ENCODE measurements at places on chromosomes 7 and 10.

DNA sequence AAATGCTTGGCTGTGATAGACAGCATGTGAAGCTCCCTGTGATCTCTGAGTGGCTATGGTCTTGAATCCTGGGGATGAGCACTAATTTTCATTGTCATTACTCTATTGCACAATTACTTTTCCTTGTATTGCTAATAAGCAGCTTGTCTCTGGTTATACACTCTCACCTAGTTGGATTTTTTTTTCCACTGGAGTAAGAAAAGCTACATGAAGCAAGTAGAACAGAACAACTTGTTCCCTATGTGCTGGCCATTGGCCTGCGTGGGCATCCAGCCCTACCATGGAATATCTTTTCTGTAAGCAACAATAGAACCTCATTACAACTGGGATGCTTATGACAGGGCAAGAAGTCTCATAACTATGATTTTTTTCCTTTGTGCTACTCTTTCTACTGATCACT lies 807.4 kb downstream of the TNS3 start:
- no peak for DNase-seq

DNA sequence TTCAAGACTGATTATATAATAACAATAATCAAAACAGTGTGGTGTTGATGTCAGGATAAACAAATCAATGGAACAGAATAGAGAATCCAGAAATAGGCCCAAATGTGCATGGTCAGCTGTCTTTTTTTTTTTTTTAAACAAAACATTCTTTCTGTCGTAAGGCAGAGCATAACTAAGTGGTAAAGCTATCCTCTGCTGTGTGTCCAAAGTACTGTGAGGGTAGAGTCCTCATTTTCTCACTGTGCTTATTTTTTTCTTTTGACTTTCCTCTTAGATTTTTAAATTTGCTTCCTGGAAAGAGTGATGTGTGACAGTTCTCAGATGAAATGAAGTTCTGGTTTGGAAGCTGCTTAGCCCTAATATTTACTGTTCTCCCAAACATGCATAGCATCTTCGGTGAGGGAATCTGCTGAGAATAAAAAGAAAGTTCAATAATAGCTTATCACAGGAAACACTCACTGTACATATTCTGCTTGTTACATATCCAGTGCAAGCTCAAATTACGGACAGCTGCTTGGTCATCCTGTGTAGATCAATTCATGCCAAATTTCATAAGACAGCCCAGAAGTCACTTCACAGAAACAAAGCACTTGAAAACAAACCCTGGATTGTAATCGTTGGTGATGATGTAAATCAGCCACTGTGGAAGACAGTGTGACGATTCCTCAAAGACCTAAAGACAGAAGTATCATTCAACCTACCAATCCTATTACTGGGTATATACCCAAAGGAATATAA lies 423.9 kb downstream of the NEBL start:
- no peak for DNase-seq

DNA sequence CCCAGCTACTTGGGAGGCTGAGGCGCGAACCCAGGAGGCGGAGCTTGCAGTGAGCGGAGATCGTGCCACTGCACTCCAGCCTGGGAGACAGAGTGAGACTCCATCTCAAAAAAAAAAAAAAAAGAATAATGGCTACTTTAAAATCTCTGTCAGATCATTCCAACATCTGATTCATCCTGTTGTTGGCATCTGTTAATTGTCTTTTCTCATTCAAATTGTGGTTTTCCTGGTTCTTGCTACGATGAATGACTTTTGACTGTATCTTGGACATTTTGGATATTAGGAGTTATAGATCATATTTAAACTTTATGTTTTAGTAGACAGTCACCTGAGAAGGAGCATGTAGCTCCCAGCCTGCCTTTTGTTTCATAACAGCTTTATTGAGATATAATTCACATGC lies 8.5 kb downstream of the TPST1 start:
- DNase-seq: no peak

DNA sequence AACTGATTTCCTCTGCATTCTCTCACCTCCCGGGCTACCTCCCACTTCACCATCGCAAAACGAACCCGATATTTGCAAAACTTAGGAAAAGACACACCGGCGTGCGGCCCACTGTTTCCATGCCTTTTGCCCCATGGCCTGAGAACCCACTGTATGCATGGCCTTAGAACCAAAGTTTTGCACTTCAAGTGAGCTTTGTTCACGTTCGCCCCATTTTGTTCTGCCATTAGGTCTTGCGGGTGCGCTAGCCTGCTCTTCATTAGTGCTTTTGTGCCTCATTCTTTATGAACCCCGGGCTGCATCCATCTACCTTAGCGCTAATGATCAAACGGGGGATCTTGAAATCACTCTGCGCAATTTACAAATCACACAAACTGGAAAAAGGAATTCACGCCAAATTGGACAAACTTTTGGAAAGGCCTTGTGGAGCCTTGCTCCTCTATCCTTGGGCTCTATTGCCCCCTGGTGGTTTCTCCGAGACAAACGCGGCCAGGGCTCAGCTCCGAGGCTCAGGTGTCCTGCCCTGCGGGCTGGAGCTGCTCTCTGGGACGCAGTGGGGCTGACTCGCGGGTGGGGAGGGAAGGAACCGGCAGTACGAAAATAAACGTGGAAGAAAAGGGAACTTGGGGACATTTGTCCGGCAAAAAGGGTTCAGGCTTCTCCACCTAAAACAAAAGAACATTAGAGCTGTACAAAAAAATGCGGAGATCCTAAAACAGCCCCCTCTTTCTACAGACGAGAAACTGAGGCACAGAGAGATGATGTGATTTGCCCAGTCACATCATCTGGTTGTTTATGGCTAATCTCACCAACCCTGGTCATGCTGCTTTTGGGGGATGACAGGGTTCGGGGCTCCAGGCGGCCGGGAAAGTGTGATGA lies 300.4 kb upstream of the NFE2L3 start:
- DNase-seq: no peak

GRCh38 chr7:66050990-66051448 lies 24.6 kb upstream of the ASL start:
- DNase-seq: no peak

DNA sequence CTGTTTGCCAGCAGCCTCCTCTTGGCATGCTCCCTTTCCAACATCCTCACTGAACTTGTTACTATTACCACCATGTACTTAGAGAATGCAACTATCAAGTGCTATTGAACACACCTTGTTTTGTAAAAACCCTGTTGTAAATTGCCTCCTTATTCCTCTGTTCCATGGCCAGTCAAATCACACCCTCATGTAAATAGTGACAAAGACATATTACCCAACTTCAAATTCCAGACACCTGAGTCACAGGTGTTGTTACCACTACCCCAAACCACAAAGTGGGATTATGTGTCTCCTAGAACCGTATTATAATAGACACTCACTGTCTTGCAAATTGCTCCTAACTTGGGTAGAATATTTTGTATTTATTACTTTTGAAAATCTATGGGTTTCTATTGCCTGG lies 263.2 kb upstream of the C7orf33 start:
- DNase-seq: no peak

- DNase-seq: no peak
These were observed 287.2 kb downstream of the AUTS2 start for GRCh38 chr7:69885431-69885830.

DNA sequence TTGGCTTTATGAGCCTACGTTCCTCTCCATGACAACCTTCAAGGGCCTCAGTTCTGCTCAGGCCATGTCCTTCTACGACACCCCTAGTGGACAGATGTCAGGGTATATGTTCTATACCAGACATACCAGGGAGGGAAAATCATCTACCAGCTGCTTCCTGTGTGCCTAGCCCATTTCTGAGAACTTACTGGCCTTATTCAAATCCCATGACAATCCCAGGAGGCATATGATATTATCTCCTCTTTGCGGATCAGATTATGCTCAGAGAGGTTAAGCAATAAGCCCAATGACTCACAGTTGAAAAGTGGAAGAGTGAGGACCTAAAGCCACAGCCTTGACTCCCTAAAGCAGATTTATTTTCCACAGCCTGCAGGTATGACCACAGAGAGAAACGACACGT lies 139.3 kb downstream of the GLI3 start:
- no peak for DNase-seq

DNA sequence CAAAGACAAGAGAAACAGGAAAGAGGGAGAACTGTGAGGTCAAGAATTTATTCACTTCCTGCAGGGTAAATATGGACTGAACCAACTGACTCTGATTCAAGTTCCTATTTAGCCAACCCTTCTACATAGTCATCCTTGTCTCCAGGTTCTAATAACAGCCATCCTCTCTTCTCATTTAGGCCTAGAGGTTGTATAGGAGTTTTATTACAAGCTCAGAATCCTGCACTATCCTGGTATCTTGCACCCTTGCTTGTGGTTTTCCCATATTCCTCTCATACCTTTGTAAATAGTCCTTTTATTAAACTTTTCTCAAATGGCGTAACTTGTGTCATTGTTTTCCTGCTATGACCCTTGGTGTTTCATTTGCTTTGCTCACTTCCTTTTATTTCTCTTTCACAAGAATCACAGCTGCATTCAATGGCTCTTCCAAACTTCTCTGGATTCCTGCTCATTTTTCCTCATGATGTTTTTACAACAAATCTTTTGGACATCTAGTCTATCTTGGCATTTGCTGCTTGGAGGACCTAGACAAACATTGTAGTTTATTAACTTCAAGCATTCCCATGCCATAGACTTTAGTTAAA lies 12.4 kb upstream of the OR2A5 start:
- no peak for DNase-seq

GRCh38 chr7:77209479-77210139 lies 10.0 kb upstream of the FGL2 start:
- no peak for DNase-seq

GRCh38 chr10:5283305-5284158 lies 81.2 kb upstream of the UCN3 start:
- peak; percentile 1 for DNase-seq

DNA sequence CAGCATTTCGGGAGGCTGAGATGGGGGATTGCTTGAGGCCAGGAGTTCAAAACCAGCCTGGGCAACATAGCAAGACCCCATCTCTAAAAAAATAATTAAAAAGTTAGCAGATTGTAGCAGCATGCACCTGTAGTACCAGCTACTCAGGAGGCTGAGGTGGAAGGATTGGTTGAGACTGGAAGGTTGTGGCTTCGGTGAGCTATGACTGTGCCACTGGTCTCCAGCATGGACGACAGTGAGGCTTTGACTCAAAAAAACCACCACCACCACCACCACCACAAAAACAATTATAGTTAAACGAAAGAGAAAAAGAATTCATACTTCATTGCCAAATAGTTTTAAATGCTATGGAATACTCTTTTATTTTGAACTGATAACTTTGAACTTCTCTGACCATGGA lies 63.4 kb downstream of the VTI1A start:
- DNase-seq: no peak

- DNase-seq: no peak
These were observed 91.3 kb downstream of the DYNC1I1 start for GRCh38 chr7:95863623-95864022.

GRCh38 chr10:34801097-34801733 lies 13.9 kb downstream of the PARD3 start:
- no peak for DNase-seq

- no peak for DNase-seq
These were observed 36.3 kb upstream of the EXOC6 start for GRCh38 chr10:92811986-92812385.

DNA sequence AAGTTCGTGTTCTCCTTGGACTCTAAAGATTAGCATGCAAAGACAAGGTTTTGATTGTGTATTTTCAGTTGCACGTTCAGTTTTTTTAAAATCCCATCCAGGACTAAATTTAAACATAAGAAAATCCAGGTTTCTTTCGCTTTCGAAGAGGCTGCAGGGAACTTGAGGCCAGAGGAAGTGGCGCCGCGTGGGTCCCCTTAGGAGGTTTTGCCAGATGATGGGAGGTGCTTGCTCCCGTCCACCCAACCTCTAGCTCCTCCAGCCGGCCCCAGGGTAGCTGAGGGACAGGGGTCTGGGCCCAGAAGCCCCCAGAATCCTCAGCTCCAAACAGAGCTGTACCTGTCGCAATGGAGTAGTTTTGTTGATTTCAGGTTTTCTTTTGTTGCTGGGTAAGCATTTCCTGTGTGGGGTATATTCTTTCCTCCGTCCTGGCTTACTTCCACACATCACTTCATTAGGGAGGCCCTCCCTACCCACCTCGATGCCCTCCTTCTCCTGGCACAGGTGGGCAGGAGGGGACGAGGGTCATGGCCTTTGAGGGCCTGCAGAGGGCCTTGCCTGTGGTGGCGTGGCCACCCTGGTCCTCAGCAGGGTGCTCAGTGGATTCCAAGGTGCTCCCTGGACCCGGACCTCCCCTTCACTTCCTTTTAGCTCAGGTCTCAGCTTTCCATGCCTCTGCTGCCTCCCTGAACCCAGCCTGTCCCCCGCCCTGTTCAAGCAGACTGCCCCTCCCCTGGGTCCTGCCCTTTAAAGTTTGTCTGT lies 32.6 kb downstream of the LHPP start:
- DNase-seq: no peak

DNA sequence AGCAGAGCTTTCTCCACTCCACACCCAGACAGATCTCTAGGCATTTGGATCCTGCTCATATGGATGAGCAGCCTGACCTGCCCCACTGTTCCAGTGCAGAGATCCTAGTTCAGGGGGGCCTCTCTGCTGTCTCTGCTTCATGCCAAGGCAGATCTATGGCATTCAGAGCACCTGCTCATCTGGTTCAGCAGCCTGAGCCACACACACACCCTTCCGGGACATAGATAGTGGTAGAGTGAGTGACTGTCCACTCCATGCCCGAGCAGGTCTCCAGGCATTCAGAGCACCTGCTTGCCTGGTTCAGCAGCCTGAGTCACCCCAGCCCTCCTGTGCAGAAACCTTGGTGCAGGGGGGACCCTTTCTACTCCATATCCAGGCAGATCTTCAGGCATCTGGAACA lies 54.3 kb upstream of the ZNF800 start:
- no peak for DNase-seq

- DNase-seq: no peak
These were observed 147.9 kb upstream of the FZD8 start for GRCh38 chr10:35789996-35790395.

- no peak for DNase-seq
These were observed 346.9 kb downstream of the TYW1 start for GRCh38 chr7:67343572-67343971.

- no peak for DNase-seq
These were observed 14.7 kb upstream of the CDH23 start for GRCh38 chr10:71382028-71382427.

DNA sequence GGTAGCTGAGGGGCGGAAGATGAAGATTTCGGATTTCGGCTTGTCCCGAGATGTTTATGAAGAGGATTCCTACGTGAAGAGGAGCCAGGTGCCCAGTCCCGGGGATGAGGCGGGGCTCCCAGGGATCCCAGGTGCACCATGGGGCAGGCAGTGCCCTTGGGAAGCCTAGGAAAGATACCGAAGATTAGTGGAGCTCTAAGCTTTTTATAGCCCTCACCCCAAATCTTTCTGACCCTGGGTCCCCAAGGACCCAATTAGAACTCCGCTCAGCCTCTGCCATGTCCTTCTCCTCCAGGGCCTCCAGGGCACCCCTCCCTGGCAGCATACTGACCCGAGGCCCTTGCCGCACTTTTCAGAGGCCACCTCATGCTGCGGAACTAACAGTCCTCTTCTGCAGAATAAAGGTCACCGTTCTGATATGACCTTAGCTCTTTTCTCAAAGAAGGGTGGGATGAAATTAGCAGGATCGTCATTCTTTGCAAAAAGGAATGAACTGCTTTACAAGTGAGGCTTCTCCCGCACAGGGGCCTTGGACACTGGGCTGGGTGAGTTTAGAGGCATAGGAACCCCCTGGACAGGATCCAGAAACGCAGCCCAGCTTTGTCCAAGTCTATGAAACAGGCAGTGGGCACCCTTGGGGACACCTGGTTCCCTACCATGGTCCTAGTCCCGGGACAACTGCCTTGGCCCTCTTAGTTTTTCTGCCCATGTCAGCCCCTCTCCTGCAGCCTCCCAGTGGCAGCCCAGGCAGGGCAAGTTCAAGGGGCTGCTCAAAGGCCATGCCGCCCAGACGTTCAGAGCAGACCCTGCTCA lies 17.9 kb upstream of the CSGALNACT2 start:
- DNase-seq: no peak
